ENCODE measurements at places on chromosomes 7 and 10. TPM values are rescaled to one million over a fixed set of nuclear protein-coding genes. Genes with fewer than 3 reads are reported as not detected.

OR2A42 gene
- not detected for total RNA-seq

MEPCE gene
- 28.6 TPM for total RNA-seq

NAT16 gene
- total RNA-seq = not detected

- peak; percentile 82 for DNase-seq
These were observed 15.2 kb upstream of the DNAAF5 start for GRCh38 chr7:711093-711921.

DNA sequence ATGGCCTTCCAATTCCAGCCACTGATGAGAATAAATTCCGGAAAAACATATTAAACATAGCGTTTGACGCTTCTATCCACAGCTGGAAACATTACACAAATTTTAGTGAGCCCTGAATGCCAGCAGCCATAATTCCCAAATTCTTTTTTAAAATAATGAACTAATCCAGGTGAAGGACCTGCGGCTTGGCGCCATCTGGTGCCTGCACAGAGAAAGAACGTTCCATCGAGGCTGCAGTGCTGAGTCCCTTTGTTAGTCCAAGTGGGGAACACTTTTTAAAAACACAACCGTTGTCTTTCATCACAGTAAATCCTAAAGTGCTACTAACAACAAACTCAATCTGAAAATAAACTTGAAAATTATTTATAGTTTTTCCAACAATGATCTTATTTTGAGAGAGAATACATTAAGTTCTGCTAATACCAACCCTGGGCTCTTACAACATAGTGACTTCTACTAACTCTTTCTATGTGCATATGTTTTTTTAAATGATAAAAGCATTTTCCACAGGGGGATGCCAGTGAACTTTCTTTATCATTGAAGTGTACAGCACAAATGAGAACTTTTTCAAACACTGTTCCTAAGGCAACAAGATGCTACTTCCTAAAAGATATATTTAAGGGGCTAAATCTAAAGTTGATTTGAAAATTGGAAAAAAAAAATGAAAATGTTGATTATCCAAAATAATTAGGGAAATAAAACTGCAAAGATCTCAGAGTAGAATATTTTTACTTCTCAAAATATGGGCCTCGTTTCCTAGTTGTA, 166.9 kb upstream of the RNF32 start:
- DNase-seq = no peak

GRCh38 chr10:100864978-100865377, 47.8 kb upstream of the SLF2 start:
- no peak for DNase-seq

- no peak for DNase-seq
These were observed 125.5 kb downstream of the KIAA1217 start for GRCh38 chr10:24334279-24334939.

GRCh38 chr10:43299579-43299978, 32.7 kb upstream of the RASGEF1A start:
- no peak for DNase-seq

GRCh38 chr10:24721229-24722106, 2.2 kb downstream of the ARHGAP21 start:
- DNase-seq = no peak
